Mesothelial cell of epicardium (in vitro differentiated cells): ENCODE measurements at places on chromosomes 7 and 10. TPM values are rescaled to one million over a fixed set of nuclear protein-coding genes. Genes with fewer than 3 reads are reported as not detected.

DNA sequence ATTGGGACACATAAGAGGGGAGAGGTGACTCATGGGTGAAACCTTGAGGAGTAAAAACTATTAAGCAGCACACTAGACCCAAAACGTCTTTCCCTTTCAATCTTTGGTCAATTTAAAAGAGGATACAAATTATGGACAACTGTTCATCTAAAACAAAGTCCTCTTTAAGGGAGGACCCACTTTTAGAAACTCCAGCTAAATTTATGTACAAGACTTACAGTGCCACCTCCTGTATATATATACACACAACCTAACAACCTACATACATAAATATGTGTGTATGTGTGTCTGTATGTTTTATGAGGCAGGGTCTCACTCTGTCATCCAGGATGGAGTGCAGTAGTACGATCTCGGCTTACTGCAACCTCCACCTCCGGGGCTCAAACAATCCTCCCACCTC lies 18.1 kb upstream of the ZC3HAV1 start:
- DNase-seq: no peak
- peaks cover 1% of the 10 kb centered on the region for H3K4me1 ChIP-seq
- peaks cover 25% of the 10 kb centered on the region for H3K27me3 ChIP-seq
- no peak overlapping the region for H3K27ac ChIP-seq
- H3K36me3 ChIP-seq: no peaks in the 10 kb centered on the region

GRCh38 chr7:139104091-139104450 lies 5.4 kb downstream of the ZC3HAV1 start:
- H3K4me3 ChIP-seq: no peak overlapping the region
- peaks cover 15% of the 10 kb centered on the region for H3K4me1 ChIP-seq

- H3K36me3 ChIP-seq: no peaks in the 10 kb centered on the region
- H3K27ac ChIP-seq: no peak overlapping the region
- no peak for DNase-seq
- no peaks in the 10 kb centered on the region for H3K4me1 ChIP-seq
- H3K4me3 ChIP-seq: no peak overlapping the region
Measured at GRCh38 chr10:98664329-98665042, 217.8 kb upstream of the HPS1 start.

- peaks cover 8% of the 10 kb centered on the region for H3K4me1 ChIP-seq
- H3K27ac ChIP-seq: no peak overlapping the region
- no peaks in the 10 kb centered on the region for H3K36me3 ChIP-seq
- peaks cover 6% of the 10 kb centered on the region for H3K27me3 ChIP-seq
- DNase-seq: no peak
Measured at GRCh38 chr10:94010886-94011285, 17.2 kb downstream of the PLCE1 start.

DNA sequence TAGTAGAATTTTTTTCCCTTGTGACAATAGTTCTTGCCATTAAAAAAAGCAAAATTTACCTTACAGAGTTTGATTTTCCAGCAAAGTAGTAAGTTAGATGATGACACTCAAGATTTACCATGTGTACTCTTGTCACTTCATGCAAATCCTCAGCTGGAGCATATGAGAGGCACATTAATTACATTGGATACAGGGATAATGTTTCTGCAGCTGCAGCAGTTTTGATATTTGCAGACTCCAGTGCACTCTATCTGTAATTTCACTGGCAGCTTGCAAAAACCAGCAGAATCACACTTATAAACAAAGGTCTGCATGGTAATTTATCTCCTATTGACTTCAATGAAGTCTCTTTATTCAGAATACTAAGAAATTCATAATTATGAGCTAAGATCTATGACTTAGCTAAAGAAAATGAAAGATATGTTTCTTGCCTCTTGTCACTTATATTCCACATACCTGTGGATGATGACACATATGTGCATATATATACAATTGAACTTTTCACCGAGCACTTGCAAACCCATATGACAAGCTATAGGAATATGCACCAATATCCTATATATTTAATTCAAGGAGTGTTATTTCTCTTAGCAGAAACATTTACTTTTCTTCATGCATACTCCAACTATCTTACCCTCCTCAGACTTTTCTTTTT lies 530.6 kb downstream of the PHTF2 start:
- H3K27me3 ChIP-seq: no peaks in the 10 kb centered on the region
- H3K4me3 ChIP-seq: no peak overlapping the region
- peaks cover 9% of the 10 kb centered on the region for H3K4me1 ChIP-seq
- no peak overlapping the region for H3K27ac ChIP-seq

GRCh38 chr7:54097886-54098285 lies 444.3 kb upstream of the VSTM2A start:
- H3K27me3 ChIP-seq: no peaks in the 10 kb centered on the region
- no peaks in the 10 kb centered on the region for H3K36me3 ChIP-seq
- no peak for DNase-seq
- no peaks in the 10 kb centered on the region for H3K4me1 ChIP-seq
- H3K4me3 ChIP-seq: no peak overlapping the region

- no peak overlapping the region for H3K27ac ChIP-seq
- no peaks in the 10 kb centered on the region for H3K36me3 ChIP-seq
- DNase-seq: no peak
- peaks cover 47% of the 10 kb centered on the region for H3K27me3 ChIP-seq
- H3K4me3 ChIP-seq: no peak overlapping the region
- no peaks in the 10 kb centered on the region for H3K4me1 ChIP-seq
Measured at GRCh38 chr7:38660427-38661099, 29.4 kb upstream of the AMPH start.

DNA sequence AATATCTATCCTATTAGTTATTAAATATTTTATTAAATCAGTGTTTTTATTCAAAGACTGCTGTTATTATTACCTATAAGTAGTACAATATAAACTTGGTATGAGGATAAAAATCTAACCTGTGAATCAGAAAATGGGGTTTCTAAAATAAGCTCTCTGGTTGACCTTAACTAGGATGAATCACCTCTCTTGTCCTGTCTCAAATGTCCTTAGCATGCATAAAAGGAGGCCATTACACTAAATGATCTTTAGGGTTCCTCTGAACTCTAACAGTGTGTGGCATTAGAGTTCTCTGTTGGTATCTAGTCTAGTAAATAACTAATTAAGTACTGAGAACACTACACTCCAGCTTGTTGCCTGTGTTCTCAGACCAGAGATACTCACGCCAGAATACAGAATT lies 143.1 kb upstream of the LRRTM3 start:
- DNase-seq: no peak
- H3K4me1 ChIP-seq: peaks cover 5% of the 10 kb centered on the region
- no peak overlapping the region for H3K27ac ChIP-seq
- H3K27me3 ChIP-seq: no peaks in the 10 kb centered on the region
- no peaks in the 10 kb centered on the region for H3K36me3 ChIP-seq

- no peak overlapping the region for H3K4me3 ChIP-seq
- no peaks in the 10 kb centered on the region for H3K27me3 ChIP-seq
- no peak overlapping the region for H3K27ac ChIP-seq
- no peak for DNase-seq
- H3K4me1 ChIP-seq: peaks cover 31% of the 10 kb centered on the region
Measured at GRCh38 chr7:18663321-18663720, 167.8 kb downstream of the HDAC9 start.

DNA sequence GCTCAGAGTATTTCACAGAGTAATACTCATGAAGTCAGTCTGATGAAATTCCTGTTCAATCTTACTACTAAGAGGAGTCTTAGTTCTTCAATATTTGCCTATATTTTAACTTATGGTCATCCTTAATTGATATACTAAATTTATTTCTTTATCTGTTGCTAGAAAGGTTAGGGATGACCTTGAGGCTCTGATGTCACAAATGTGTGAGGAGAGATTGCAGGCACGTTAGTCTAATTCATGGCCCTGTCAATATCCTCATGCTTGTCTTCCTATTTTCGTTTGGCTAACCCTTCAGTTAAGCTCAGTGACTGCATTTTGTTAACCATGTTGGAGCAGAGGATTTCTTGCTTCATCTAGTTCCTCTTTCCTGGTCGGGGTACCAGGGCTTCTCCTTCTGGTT lies 704.7 kb upstream of the COBL start:
- no peaks in the 10 kb centered on the region for H3K27me3 ChIP-seq
- no peaks in the 10 kb centered on the region for H3K36me3 ChIP-seq

- peak overlapping the region; percentile 74 for H3K27ac ChIP-seq
- no peak for DNase-seq
- H3K27me3 ChIP-seq: no peaks in the 10 kb centered on the region
- no peaks in the 10 kb centered on the region for H3K36me3 ChIP-seq
- no peak overlapping the region for H3K4me3 ChIP-seq
Measured at GRCh38 chr10:15486404-15486803, 115.3 kb upstream of the FAM171A1 start.

GRCh38 chr10:102656791-102657371 lies 12.6 kb downstream of the TRIM8 start:
- H3K36me3 ChIP-seq: peaks cover 19% of the 10 kb centered on the region
- no peak for DNase-seq
- peaks cover 11% of the 10 kb centered on the region for H3K4me1 ChIP-seq
- H3K4me3 ChIP-seq: no peak overlapping the region

TAS2R5 gene
- total RNA-seq: 4.5 to 5.9 TPM (median 5.1 TPM) in 3 replicates

AMZ1 gene
- total RNA-seq: 0.05 to 0.49 TPM (median 0.13 TPM) in 3 replicates
